NCI-H1092 treated with DMSO at 0.1 percent for 48 hours (cell line): ENCODE measurements at places on chromosomes 4 and X.
A peak's percentile ranks its signal among the peaks of the same experiment; 100 is the strongest.

DNA sequence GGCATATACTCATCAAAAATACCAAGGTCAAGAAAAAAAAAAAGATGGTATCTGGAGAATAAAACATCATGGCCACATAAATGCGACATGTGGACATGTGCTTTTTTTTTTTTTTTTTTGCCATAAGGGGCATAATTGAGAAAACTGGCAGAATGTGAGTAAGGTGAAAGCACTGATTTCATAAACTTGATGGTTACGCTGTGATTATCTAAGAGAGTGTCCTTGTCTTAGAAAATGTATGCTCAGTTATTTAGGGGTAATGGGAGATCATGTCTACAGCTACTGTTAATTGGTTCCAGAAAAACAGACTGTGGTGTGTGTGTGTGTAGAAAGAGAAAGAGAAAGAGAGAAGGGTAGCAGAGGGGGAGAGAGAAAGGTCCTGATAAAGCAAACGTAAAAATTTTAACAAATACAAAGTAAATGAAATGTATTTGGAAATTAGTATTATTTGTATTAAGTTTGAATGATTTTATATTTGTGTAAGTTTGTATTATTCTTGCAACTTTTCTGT, 8.1 kb downstream of the DNAJB14 start:
- no peak for DNase-seq

GRCh38 chrX:43958529-43958928, 14.7 kb downstream of the NDP start:
- peak; percentile 88 for DNase-seq

DNA sequence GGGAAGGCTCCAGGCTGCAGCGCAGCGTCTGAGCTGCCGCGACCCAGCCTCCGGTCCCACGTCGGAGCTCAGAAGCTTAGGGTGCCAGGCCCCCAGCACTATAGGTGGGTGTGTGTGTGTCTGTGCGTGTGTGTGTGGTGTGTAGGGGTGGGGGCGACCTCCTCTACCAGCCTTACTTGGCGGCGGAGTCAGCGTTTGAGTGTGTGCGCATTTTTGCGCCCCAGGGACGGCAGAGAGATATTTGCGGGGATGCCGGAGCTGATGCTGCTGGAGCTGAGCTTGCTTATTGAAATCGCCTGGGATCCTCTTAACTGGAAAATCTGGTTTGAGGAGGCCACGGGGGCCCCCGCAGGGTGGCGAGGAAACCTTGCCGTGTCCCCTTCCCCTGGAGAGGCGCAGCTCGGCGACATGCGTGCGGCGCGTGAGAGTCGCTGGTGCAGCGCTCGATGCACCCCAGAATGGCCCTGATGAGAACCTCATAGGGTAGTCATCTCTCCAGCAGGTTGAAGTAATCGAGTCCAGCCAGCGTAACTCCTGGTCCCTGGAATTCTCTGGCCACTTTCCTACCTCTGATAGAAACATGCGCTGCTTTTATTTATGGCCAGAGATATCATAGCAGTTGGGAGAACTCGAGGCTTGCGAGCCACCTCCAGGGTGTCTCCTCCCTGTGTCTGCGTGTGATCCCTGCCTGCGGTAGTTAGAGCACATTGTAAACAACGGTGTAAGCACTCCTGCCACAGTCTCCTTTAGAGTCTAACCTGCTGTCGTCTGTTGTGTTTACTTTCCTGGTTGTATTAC, 2.7 kb downstream of the ADGRL3 start:
- DNase-seq, result peak; percentile 76

DNA sequence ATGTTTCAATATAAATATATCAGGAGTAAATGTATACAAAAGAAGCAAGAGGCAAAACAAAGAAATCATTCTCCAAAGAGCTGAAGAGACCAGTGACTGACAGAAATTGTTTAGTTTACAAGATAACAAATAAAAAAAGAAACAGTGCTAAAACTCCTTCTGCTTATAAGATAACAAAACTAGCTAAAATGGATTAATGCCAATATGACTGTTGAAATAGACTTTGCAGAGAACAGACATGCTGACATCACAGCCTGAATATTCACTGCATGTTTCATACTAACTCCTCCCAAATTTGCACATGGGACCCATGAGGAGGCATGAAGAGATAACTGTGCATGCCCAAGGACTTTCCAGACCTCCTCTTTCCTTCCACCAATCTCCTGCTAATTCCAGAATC, 6.2 kb upstream of the GABRA4 start:
- no peak for DNase-seq

DNA sequence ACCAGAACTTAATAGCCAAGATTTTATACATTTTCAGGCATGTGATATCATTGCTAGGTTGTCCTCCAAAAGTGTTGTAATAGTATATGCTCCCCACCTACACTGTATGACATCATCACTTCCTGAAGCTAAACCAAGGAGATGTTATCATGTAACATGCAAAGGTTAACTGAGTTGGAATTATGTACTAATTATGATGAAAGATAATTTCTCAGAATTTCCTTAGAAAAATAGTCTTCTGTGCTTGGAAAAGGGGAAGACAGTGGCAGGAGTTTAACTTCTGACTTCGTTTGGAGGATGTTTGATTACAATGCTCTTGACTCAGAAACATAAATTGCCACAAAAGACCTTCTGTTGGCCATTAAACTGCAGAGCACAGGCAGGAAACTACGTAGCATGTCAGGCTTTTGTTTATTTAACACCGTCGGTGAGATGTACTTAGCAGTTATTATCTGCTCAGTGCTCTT, 83.6 kb upstream of the GUCY1A1 start:
- DNase-seq, result no peak

- no peak for DNase-seq
These were observed 722.1 kb downstream of the PCDH7 start for GRCh38 chr4:31442236-31442635.

GRCh38 chr4:12844141-12844540, 640.0 kb downstream of the RAB28 start:
- DNase-seq, result no peak

- peak; percentile 29 for DNase-seq
These were observed 58.2 kb upstream of the DYNLT3 start for GRCh38 chrX:37905436-37906147.

DNA sequence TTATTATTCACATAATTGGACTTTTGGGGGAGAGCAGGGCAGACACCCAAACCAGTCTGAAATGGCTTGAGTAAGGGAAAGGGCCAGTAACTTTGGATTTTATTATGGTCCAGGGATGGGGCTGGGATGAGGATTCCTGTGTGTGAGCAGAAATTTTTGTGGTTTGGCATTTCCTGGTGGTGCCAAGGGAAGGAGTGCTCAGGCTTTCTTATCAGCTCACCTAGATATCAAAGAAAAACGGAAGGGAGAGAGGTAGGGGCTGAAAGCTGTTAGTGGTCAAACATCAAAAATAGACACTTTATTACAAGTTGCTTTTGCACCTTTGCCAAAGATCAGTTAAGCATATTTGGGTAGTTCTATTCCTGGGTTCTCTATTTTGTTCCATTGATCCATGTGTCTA, 128.5 kb upstream of the DIPK2B start:
- DNase-seq, result no peak

DNA sequence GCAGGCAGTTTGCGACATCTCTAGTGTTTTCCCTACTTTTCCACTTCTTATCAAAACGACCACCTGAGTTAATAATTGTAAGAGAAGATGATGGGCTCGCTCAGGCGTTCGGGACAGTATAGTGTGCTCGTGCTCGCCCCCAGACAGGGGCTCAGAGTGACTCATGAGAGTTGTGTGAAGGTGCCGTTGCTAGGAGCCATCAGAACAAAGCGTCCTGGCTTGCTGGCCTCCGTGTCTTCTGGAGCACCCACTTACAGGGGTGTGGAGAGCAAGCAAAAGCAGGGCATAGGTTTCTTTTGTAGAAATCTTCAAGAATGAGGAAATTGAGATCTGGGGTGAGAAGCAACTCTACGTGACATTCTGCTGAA, 73.0 kb upstream of the ADGRG2 start:
- DNase-seq, result no peak
